Cerebellar cortex (tissue), 1 donor: ENCODE measurements at places on chromosomes 7 and 10.

DNA sequence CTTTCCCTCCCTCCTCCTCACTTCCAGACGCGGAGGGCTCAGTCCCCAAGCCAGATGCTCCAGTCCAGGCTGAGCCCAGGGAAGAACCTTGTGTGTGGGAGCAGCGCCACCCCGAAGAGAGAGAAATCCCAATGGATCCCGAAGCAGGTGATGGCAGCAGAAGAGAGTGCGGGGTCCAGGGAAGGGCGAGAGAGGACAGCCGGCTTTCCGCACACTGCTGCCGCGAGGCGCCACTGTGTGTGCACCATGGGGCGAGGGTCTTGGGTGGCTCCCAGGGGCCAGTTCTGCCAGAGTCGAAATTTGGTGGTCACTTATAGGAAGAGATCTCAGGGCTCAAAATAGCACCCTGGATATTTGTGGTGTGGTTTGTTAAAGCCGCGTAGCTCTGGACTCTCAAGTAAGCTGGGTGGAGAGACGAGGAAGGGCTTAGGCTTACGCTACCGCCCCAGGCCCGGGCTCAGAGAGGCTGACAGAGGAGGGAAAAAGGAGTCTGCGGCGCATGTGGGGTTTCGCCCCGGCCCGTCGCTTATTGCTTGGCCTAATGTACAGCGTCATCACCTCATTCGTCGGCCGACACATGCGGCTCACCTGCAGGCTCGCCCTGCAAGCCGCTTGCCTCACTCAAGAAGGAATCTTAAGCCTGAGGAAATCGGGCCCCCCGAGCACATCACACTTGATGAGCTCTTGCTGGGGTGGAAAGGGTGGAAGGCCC, 12.1 kb downstream of the ZNF282 start:
- no peak for DNase-seq

DNA sequence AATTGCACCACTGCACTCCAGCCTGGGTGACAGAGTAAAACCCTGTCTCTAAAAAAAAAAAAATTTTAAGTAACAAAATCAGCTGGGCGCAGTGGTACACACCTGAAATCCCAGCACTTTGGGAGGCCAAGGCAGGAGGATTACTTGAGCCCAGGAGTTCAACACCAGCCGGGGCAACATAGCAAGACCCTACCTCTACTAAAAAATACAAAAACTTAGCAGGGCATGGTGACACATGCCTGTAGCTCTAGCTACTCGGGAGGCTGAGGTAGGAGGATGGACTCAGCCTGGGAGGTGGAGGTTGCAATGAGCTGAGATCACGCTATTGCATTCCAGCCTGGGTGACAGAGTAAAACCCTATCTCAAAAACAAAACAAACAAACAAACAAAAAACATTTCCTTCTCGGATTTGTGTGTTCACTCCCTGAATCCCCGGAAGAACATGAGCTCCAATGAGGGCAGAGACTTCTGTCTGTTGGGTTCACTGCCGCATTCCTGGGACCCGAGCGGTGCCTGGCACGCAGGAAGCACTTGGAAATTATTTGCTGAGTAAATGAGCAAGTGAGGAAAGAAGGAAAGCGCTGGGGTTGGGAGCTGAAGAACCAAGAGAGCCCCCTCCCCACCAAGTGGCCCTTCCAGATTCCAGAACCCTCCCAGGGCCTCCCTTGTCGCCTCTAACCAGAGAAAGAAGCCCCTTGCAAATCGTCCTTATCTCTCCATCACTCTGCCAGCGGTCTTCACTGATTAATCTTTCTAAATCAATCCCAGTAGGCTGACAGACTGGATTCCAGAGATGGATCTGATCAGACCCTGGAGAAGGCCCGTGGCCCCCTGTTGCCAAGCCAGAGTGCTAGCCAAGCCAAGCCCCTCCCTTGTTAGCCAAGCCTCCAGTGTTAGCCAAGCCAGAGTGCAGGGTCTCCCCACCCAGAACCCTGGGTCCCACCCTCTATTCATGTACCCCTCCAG, 6.2 kb downstream of the TNRC18 start:
- peak; percentile 60 for DNase-seq

- peak; percentile 9 for DNase-seq
Measured at GRCh38 chr7:138924501-138925225, 56.5 kb downstream of the KIAA1549 start.

DNA sequence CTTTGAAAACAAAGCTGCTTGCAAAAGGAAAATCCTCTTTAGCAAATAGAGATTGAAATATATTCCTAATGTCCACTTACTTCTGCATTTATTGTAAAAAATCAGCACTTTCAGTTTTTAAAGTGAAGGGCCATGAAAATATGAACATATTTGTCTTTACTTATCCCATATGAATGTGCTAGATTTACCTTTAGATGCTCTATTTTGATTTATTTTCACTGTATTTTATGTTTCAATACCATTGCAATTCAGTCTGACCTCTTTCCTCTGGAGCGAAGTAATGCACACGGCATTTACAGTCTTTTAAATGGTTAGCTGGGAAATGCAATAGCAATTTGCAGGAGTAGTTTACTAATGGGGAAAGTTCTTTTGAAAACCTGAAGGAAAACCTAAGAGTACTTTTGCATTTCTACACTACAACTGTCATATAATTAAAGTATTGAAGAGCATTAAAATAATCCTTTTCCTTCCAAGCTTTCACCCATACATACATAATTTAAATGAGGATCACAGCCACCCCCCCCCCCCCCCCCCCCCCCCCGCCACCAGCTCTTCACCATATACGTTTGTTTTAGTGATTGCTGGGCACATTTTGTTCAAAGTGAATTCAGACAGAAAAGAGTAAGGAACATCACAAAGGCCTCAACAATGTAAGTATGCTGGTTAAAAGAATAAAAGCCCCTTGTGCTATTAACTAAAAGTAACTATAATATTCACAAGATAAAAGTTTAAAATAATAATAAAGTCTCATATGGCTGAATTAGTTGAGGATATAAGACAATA, 3.5 kb downstream of the SKIDA1 start:
- no peak for DNase-seq

GRCh38 chr10:35203745-35204144, 77.1 kb downstream of the CREM start:
- no peak for DNase-seq

- no peak for DNase-seq
Measured at GRCh38 chr7:123789817-123790216, 41.0 kb upstream of the WASL start.

DNA sequence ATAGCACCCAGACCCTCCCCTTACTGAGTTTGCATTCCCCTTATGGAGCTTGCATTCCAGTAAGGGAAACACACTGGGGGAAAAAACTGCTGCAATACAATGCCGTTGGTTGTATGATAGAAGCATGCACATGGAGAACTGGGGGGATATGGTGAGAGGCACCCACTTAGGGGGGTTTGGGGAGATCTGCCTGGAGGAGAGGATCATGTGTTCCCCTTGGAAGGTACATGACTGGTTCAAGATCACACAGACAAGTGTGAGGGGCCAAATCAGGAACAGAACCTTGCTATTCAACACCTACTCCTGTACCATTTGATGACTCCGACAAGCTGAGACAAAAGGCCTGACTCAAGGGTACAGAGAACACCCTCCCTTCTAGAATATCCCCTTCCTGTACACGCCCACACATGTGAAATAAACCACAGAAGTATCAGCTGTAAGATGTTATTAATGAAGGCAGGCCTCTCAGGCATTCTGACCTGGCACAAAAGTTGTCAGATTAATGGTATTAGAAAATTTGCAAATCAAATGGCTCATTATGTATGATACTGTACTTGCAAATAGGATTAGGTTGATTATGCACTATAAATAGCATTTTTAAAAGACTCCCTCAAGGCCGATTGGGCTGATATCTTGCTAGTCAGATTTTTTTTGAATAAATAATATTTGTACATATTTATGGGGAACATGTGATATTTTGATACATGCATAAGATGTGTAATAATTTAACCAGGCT, 122.2 kb downstream of the NPY start:
- no peak for DNase-seq

- no peak for DNase-seq
Measured at GRCh38 chr10:20195076-20195475, 378.8 kb downstream of the PLXDC2 start.
